ENCODE measurements at places on chromosomes 16 and 17.

- DNase-seq: peak; percentile 60
These were observed 38.4 kb downstream of the UTP18 start for GRCh38 chr17:51298508-51299371.

- DNase-seq: no peak
These were observed 1.7 kb upstream of the NLRC3 start for GRCh38 chr16:3578610-3579551.

DNA sequence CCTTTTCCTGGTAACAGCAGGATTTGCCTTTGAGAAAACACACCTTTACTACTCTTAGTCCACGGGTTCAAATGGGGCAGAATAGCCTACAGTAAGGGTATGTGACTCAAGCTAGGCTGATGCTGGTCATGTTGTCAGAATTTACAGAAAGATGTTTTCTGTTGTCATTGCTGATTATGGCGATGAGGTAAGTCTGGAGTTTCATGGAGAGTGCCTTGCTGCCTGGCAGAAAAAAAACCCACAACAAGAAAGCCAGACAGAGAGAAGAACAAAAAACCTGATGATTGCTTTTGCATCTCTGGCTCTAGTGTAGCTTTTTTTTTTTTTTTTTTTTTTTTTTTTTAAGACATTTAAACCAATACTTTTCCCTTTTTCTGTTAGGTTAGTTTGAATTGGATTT is 47.9 kb downstream of the SLC6A4 start:
- DNase-seq: no peak

DNA sequence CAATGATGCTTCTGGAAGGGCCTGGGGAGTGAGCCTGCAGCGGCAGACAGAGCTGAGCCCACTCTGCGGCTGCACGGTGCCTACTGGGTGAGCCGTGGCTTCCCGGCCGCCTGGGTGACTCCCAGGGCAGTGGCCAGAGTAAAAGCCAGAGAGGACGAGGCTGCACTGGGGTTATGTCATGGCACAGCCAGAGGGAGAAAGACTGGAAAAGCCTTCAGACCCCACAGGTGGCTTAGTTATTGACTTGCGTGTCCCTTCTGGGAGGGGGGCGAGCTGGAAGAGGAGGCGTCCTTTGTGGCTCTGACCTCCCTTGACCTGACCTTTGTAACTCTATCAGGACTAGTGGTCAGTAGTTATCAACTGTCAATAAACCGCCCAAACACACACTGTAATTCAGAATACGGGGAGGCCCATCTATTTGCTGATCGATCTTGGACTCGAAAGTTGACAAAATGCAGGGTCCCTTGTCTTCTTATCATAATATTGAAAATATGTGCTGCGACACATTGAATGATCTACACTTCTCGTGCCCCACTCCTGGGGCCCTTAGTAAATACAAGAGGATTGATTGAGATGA is 385.9 kb upstream of the ZFHX3 start:
- no peak for DNase-seq

DNA sequence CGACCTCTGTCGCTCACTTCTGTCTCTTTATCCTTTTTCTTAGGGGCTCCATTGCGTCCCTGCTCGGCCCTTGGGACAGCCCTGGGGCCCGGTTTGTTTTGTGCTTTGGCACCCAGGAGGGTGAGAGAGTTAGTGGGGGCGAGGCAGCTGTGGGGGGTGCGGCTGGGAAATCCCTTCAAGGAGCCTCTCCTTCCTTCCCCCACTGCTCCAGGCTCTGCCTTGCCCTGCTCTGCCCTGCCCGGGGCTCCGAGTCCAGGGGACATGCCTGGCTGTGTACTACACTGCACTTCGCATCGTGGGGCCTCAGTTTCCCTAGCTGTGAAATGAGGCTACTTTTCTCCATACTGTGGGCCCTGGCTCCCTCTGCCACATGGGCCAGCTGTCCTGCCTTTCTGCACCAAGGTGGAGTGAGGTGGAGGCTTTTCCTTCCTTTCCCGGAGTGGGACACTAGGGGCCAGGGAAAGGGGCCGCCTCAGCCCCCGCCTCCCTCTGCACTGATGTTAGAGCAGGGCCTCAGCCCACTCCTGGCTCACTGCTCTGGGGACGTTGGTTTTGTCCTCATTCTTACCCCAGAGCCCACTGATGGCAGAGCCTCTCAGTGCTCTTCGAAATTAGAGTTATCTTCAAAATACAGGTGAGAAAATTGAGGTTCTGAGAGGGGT is 980 bp downstream of the LLGL1 start:
- no peak for DNase-seq

DNA sequence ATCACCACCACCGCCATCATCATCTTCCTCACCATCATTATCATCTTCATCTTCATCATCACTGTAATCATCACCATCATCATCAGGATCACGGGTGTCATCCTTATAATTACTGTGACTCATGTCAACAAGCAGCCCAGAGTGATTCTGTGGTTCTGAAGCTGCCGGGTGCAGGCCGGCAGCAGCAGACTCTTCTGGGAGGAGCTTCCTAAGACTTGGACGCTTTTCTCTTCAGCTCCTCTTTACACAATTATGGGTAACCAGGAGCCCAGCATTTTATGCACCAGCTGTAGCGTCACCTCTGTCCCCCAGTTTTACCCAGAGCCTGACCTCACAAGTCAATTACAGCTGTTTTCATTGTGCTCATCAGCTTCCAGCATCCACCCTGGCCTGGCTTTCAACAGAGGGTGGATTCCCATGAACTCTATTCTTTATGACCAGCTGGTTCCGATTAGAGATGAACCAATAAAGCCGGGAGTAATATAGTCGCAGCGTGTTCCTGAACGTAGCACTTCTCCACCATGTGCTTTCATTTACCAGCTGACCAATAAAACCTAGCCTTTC is 275.8 kb downstream of the FOXL1 start:
- DNase-seq: no peak

DNA sequence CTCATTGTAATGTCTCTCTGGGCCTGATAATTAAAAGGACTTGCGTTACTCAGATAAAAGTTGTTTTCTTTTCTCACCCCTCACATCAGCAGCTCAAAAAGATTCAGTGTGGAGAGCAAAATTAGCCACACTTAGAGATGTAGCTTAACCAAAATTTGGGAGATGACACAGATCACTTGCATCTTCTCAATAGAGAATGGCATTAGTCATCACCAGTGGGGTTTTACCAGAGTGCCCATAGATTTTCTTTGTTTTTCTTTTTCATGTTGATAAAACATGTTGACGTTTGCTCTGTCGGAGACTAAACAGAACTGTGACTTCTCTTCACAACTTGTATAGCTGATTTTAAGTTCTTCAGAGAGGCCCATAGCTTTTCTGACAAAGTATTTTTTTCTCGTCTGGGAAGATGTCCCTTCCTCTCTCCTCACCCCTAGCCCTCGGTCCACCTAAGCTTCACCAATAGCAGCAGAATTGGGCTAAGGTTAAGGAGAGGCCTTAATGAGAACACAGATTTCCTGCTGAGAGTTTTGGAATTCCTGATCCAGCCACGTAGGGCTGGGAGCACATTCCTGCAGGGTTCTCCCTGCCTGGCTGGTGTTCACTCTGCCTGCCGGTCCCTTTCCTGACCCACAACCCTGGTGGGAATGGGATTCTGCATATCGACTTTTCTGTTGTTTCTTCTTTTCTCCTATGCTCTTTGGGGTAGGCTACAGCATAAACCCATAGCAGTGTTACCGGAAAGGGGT is 92.6 kb downstream of the CACNG3 start:
- DNase-seq: no peak

DNA sequence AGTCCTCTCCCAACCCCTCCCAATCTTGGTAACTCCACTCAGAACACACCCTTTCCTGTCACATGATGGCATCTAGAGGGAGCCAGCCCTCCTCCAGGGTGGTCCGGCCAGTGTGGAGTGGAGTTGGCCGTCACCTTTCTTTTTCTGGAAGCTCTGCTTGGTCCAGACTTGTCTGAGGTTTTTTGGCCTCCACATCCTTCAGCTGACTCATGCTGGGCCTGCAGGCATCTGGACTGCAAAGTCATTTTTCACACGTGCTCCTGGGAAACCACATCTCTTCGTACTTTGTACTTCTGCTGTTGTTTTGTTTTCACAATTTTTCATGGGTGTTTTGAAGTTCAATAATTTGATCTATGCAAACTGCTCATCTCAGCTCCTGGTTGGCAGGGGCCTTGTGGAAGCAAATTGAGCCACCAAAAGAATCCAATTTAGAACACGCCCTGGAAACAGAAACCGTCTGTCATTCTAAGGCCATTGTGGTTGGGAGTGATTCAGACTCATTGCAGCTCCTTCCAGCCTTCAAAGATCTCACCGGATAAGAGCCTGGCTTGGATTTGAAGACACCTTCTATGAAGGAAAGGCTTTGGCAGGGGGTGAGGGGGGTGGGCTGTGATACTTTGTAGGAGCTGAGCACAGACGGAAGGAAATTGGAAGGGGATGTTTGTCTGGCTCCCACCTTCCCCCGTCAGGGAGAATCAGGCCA is 42.4 kb upstream of the NF1 start:
- DNase-seq: no peak

GRCh38 chr17:34377078-34377823 is 14.2 kb upstream of the CCL1 start:
- no peak for DNase-seq

DNA sequence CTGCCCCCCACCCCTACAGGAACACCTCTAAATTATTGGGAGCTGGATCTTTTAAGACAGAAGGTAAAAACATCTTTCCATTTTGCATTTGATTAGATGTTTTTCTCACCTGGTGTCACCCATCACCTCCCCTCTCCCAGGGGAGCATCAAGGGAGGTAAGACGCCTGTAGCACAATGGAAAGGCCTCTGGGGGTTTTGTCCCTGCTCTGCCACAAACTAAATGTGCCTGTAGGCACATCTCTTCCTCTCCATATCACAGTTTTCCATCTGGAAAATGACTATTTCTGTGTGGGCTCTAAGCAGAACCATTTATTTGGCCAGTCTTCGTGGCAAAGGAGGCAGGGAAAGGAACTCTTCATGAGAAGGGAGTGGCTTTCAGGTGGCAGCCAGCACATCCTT is 76.6 kb downstream of the GNAO1 start:
- no peak for DNase-seq

- DNase-seq: no peak
These were observed 222.9 kb downstream of the SLC39A11 start for GRCh38 chr17:72869630-72870029.

- DNase-seq: no peak
These were observed 4.3 kb downstream of the TMC6 start for GRCh38 chr17:78124081-78124835.

GRCh38 chr16:67114793-67115192 is 5.1 kb downstream of the PHAF1 start:
- DNase-seq: no peak

DNA sequence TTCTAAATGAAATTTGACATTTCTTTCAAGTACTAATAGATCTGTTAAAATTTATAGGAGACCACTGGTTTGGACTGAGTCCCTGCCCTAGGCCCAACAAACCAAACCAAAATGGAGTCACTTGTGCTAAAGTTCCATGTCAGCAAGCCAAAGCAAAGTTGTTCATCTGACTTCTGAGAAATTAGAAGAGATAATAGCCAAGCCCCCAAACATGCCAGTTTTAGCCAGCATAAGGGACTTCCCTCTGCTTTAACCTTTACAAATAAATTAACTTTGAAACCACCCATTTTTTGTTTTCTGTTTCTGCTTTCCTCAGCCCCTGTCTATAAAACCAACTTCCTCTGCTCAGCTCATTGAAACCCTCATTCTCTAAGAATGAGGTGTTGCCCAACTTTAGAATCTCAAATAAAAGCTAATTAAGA is 18.9 kb downstream of the CDR2 start:
- DNase-seq: no peak

GRCh38 chr17:6259899-6260298 is 175.0 kb downstream of the AIPL1 start:
- no peak for DNase-seq

DNA sequence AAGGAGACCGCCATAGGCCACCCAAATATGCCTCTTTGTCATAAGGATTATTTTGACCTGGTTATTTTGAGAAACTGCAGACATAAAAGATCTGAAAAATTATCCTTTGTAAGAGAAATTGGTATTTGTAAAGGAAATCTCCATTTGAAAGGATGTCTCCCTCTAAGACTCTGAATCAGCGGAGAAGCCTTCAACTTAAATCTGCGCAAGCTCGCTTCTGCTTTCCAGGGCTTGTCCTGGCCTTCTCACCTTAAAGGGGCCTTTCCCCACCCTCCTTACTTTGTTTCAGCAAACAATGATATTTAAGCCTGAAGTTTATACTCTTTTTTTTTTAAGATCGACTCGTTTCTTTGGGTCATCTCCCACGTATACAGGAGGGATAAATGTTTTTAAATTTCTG is 34.5 kb downstream of the HSBP1 start:
- no peak for DNase-seq

DNA sequence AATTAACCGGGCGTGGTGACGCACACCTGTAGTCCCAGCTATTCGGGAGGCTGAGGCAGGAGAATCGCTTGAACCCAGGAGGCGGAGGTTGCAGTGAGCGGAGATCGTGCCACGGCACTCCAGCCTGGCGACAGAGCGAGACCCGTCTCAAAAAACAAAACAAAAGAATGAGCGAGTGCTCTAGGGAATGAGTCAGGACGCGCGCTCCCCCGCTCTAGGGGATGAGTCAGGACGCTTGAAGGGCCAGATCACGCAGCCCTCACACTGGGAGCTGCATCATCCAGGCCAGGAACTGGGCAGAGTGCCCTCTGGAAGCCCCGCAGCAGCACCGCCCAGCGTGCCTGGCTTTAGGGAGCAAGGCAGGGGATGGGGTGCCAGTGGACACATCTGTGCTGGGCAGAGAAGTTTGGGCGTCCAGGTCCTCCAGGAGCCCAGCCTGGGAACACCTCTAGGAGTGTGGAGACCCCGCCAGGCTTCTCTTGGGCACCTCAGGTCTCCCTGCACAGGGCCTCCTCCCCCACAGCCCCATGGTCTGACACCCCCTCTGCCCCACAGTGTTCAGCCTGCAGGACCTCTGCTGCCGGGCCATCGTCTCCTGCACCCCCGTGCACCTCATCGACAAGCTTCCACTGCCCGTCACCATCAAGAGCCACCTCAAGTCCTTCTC is 3.9 kb upstream of the WFIKKN1 start:
- DNase-seq: no peak

- no peak for DNase-seq
These were observed 5.4 kb upstream of the LHX1 start for GRCh38 chr17:36931697-36932382.

- peak; percentile 78 for DNase-seq
These were observed at the start of gene MTMR4 for GRCh38 chr17:58513965-58514769. MTMR4 (minus strand) TSS chr17:58514638; CDS start chr17:58514407, 231 bp downstream.
